ENCODE measurements at places on chromosomes 5 and 9.

- DNase-seq = no peak
These were observed 140.9 kb downstream of the HSPA4 start for GRCh38 chr5:133192716-133193115.

DNA sequence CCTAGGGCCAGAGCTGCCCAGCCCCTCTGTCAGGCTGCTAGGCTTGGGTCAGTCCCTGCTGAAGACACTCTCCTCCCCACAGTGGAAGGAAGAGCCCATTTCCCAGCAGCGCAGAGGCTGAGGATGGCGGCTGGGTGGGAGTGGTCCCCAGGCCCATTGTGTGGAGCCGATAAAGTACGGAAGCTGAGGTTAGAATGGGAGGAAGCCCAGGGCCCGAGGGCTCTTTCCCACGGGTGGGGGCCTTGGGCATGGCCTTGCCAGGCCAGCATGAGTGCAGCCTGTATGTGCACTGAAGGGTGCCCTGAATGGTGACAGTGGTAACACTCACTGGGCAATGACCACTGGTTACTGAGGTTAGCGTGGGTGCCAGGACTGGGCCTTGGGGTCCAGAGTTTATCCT lies 125.9 kb downstream of the RGS3 start:
- DNase-seq = no peak

GRCh38 chr9:86939321-86939720 lies 8.0 kb downstream of the GAS1 start:
- DNase-seq = no peak

- no peak for DNase-seq
These were observed 13.6 kb downstream of the UBE2D2 start for GRCh38 chr5:139574641-139575312.

DNA sequence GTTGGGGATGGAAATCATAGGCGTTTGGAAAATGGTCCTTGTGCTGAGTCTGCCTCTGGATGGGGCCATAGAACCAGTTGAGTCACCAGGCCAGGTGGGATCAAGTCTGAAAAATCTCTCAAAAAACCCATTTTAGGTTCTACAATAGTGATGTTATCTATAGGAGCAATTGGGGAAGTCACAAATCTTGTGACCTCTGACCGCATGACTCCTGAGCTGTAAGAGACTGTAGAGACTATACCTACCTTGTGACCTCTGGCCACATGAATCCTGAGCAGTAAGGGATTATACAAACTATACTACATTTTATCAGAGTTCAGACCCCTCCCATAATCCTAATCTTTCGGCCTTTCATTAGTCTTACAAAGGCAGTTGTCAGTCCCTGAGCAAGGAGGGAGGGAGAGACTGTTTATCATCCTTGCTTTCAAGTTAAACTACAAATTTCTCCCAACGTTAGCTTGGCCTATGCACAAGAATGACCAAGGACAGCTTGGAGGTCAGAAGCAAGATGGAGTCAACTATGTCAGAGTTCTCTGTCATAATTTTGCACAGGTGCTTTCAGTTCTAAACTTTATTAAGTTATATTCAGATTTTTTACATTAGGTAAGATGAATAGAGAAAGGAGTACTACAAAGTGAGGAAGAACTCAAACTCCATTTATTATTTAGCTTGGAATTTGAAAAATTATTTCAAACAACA lies 11.5 kb upstream of the JMY start:
- no peak for DNase-seq

DNA sequence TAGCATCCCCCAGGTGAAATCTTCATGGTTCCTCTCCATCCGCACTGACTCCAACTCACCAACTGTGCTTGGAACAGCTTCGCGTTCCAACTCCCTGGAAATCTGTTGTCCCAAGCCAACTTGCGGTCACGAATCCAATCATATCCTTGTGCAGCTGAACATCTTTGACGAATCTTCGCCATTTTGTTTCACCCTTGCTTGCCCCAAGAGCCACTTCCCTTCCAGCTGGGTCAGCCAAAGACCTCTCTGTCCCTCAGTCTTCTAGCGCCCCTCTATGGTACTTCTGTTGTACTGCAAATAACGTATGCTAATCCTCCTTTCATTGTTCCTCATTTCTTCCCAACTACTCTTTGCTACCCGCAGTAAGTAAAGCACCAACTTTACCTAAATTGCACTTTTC lies 61.0 kb upstream of the TARS1 start:
- DNase-seq = no peak

DNA sequence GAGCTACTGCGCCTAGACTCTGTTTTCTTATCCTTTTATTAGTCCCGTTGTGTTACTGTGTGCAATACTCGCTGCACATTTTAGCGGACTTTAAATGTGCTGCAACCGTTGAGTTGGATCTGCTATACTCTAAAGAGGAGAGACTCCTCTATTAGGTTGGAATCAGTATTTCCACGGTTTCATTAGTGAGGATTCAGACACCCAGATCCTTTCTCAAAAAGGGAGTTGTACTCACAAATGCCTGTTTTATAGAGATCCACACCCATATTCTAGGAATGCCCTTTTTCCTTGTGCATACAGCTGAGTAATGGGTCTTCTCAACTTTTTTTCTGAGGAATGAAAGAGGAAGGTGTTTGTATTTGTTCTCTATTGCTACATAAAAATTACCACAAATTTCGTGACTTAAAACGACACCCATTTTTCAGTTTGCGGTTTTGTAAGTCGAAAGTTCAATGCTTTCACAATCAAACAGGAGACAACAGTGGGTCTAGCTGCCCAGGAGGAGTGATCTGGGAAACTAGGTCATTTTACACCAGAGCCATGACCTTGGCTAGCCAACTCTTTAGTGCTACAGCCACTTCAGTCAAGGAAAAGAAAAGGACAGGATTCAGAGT lies 52.8 kb upstream of the SLC44A1 start:
- no peak for DNase-seq

- no peak for DNase-seq
These were observed 430.4 kb downstream of the CAAP1 start for GRCh38 chr9:26462213-26462612.

DNA sequence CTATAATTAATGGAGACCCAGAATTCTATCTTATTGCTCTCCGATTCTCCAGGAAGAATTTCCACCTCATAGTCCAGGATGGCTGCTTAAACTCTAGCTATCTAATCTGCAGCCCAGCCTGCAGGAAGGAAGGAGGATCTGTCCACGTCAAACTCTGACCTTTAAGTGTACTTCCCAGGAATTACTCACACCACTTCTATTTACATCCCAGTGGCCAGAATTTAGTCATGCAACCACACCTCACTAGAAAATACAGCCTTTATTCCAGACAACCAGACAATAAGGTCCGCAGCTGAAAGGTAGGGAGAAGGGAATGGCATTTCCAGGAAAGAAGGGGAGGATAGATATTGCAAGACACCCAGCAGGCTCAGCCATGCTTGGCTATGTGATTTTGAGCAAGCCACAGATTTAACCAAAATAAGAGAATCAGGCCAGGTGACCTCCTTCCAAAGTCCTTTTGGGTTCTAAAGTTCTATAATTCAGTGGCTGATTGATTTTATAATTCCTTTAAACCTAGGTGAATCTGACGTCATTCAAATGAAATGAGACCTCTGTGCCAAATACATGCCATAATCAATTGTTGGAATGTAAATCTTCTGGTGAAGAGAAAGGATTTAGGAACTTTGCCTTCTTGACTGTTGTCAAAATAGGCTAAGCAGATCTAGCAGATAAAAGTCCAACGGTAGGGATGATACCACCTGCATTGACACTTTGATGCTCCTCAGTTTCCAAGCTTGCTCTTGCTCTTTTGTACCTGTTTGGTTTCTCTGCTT lies 3.7 kb upstream of the DENND1A start:
- no peak for DNase-seq

DNA sequence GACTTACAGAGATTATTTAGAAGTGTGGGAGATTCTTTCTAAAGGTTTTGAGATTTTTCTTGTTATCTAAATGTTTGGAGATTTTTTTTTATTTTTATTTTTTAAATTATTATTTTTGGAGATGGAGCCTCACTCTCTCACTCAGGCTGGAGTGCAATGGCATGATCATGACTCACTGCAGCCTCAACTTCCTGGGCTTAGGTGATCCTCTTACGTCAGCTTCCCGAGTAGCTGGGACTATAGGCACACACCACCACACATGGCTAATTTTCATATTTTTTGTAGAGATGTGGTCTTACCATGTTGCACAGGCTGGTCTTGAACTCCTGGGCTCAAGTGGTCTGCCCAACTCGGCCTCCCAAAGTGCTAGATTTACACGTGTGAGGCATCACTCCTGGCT lies 694.5 kb downstream of the TLE1 start:
- no peak for DNase-seq

GRCh38 chr9:128118472-128118857 lies 9.1 kb downstream of the PTGES2 start:
- no peak for DNase-seq

- DNase-seq = no peak
These were observed 105.7 kb upstream of the RAD23B start for GRCh38 chr9:107177243-107177839.

DNA sequence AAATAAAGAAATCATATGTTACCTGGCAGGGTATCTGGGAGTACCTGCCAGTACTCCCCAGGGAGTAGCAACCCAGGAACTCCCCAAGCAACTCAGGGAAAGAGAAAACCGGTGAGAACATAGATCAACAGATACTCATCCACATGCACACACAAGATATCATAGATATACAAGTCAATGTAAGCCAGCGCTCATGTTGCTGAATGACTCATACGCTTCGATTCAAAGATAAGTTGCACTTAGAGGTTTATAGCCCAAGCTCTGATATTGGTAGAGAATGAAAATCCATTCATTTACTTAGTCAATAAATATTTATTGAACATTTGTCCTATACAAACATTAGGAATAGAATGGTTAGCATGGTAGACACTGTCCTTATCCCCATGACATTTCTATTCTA lies 219.1 kb upstream of the TRPC7 start:
- no peak for DNase-seq

- no peak for DNase-seq
These were observed 174.0 kb downstream of the PALM2AKAP2 start for GRCh38 chr9:109953813-109954497.

GRCh38 chr5:18772475-18772874 lies 1138.2 kb downstream of the TAF11L14 start:
- no peak for DNase-seq

DNA sequence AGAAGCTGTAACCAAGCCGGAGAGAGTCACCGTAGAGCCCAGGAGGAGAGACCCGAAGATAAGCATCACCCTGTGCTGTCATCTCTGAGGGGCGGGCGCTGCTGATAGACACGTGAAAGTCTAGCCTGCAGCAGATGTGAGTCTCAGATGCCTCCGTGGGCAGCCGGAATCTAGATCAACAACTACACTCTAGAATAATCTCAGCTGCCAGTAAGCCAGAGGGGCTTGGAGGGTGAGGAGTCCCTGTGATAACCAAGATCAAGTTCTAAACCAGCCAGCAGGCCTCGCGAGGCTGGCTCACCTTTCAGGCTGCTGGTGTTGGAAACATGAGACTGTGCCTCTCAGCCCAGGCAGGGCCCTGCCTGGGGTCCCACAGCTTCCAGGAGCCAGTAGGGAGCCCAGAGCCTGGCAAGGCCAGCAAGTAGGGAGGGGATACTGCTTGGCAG lies 54.1 kb downstream of the DAPK1 start:
- DNase-seq = no peak

- no peak for DNase-seq
These were observed 38.8 kb upstream of the ZNF618 start for GRCh38 chr9:113837334-113837733.

DNA sequence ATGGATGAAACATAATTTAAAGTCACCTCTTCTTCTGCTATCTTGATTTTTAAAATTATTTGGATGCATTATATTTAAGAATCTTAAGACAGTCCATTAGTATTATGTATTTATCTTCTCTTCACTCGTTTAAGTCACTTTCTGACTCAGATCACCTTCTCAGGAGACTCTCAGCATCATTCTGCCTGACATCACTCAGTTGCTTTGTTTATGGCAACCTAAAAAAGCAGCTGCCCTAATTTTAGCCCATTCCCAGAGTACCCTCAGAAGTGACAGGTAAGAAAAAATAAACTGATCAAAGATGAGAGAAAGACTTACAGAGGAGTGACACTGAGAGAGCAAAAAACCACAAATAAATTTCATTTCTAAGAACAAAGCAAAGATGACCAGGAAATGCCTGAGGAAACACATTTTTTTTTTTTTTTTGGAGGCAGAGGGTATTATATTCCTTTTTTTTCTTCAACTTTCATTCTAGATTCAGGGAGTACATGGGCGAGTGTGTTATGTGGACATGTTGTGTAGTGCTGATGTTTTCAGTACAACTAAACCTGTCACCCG lies 140.5 kb downstream of the MUSK start:
- no peak for DNase-seq

DNA sequence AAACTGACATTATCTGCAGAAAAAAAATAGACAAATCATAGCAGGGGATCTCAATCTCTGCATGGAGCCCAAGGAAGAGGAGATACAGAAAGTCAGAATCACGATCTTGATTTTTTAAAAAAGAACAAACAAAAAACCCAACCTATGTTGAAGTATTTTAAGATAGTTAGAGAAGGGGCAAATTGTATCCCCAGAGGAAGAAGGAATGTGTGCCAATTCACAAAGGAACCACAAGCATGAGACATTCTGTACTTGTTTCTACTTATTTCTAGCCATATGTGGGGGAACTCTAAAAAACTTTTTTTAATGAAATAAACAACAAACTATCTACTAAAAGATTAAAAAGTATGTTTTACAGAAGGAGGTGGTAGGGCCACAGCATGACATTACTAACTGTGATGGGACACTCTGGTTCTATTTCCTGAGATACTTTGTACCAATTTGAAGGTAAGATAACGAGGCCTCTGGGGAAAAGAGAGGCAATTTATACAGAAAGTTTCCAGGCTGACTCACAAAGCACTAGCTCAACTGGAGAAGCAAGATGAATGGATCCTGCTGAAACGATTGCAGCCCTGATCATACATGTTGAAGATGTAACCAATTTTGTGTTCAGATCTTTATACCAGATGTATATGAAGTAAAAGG lies 22.5 kb downstream of the RANBP3L start:
- no peak for DNase-seq

GRCh38 chr9:136965771-136966484 lies 11.4 kb upstream of the PTGDS start:
- DNase-seq = no peak

- DNase-seq = no peak
These were observed 896 bp downstream of the RIGI start for GRCh38 chr9:32524892-32525708.

- no peak for DNase-seq
These were observed 302.2 kb upstream of the VLDLR start for GRCh38 chr9:2319421-2319820.

DNA sequence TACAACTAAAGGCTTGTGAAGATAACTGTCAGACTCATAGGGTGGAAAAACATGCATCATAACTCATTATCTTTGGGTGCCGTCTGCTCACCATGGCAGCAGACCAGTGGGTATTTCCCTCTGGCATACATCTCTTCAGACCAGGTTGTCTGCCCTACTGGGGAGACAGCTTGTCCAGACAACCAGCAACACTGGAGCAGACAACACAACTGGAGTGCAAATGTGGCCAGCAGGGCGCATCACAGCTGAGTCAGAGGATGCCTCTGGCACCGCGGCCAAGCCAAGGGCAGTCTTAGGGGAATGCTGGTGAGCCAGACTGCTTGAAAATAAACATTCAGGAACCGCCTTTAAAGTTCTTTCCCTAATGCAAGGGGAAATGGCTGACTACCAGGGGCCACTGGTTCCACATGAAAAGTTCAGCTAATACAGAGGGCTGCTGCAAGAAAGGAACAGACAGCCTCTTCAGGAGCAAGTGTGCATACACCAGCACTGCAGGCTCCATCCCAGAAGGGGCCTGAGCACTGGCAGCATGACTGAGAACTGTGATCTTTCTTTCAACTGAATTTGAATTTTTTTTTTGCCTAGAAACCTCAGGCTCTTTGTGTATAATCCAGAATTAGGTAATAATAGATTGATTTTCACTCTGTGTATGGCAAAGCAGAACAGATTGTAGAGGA lies 77.3 kb downstream of the MAMDC2 start:
- DNase-seq = peak; percentile 80

GRCh38 chr5:92003806-92004205 lies 620.7 kb upstream of the ARRDC3 start:
- no peak for DNase-seq
